ENCODE measurements at places on chromosomes 12 and 14.

DNA sequence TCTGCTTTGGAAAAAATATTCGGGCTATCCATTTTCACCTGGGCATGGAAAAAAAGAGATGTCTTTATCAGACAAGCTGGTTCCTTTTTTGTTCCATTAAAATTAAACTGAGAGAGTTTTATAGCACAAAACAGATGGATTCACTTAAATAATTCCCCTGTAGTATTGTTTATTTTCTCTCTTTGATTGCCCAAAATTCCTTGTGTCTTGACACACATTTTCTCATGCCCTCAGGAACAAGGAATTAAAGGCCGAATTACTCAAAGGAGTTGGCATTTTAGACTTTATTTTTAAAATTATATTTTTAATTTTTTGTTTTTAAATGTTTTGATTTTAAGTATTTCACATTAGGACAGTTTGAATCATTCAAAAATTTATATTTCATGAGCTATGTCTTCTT lies 69.6 kb upstream of the SLCO1C1 start:
- no peak for DNase-seq

- peak; percentile 65 for DNase-seq
Observed at GRCh38 chr12:121806009-121806545, 2.3 kb downstream of the SETD1B start.

DNA sequence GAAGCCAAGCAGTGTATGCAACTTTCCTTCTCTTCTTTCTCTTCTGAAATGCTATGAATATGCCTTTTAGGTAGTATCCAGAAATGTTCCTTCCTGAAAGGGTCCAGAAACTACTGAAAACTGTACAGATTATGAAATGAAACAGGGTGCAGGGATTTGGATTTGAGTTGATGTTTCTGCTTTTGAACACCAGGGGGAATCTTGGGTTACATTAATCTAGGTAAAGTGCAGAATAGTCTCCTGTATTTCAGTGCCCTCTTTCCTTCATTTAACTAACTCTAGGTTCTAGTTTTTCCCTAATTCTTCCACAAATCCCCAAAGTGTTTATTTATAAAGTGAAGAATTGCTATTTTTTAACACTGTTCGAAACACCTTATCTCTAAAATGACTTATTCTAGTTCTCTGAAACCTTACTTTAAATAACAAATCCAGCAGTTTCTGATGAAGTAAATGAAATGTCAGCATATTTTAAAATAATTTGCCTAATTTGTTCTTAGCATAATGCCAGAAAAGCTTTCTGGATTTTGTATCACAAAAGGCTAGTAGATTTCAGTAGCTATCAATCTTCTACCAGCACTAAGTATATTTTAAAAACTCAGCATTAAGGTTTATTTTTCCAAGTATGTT lies 111.9 kb downstream of the LRRK2 start:
- DNase-seq, result no peak

DNA sequence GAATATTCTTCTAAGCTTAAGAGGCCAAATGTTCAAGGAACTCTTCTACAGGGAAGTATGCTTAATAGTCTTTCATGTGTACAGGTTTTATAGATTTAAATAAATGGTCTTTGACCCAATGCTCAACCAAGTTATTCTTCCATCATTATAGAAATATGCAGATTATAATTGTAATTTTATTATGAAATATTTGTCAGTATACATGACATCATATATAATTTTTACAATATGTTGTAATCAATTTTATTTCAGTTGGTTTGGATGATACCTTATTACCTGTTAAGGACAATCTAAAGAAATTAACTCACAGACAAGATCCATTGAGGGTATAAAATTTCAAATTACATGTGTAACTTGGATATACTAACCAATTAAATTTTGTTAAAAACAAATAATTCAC lies 1278.3 kb downstream of the SLC16A7 start:
- DNase-seq, result no peak

DNA sequence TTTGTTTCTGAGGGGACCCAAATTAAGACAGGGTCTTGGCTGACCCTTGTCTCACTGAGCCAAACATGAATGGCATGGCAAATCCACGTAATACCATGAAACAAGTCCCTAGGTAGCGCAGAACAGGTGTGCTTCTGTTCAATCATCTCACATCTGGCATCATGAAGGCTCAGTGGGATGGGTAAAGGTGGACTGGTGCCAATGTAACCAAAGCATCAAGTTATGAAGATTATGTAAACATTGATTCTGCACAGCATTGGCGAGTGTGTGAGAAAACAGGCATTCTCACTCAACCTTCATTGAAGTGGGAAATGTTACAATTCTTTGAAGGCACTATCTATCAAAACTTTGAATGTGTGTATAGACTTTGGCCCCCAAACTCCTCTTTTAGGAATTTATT lies 41.9 kb downstream of the PTGER2 start:
- DNase-seq, result no peak

Data from RWPE2 (cell line).